ENCODE measurements at places on chromosomes 2 and 18.

GRCh38 chr2:134245340-134245984, 8.4 kb upstream of the MGAT5 start:
- DNase-seq = peak; percentile 44

DNA sequence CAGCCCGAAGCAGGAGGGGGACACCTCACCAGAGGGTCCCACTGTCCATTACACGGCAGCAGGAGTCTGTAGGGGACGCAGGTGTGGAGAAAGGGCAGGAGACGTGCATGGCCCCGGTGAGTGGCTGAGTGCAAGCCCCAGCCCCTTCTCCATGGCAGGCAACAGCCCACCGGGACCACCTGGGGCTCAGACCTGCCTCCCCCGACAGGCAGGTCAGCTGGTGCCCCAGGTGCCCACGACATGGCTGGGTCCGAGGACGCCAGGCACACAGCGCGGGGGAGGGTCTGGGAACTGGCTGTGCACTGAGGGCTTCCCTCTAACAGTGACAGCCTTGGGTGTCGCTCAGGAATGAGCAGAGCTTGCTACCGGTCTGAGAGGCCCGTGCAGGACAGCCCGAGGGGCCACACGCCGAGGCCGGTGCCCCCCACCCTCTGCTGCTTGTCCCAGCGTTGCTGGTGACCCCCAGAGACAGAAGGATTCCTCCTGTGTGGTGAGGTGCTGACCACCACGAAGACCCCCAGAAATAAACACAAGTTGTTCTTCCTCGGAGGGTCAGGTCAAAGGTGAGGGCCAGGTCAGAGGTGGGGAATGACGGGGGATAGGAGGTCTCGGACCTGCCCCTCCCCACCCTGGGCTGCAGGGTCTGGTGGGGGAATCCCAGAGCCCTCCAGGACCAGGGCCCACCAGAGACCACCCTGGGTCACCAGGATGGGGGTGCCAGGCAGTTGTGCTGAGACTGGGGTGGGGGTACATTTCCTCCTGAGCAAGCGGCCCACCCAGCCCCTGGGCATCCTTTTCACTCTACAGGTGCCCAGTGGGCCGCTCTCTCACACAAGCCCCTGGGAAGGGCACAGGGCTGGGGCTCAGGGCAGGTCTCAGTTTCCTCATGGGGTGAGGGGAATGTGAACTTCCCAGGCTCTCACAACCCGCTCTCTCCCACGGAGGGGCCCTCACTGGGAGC, 50.6 kb downstream of the SLC66A2 start:
- DNase-seq = no peak

DNA sequence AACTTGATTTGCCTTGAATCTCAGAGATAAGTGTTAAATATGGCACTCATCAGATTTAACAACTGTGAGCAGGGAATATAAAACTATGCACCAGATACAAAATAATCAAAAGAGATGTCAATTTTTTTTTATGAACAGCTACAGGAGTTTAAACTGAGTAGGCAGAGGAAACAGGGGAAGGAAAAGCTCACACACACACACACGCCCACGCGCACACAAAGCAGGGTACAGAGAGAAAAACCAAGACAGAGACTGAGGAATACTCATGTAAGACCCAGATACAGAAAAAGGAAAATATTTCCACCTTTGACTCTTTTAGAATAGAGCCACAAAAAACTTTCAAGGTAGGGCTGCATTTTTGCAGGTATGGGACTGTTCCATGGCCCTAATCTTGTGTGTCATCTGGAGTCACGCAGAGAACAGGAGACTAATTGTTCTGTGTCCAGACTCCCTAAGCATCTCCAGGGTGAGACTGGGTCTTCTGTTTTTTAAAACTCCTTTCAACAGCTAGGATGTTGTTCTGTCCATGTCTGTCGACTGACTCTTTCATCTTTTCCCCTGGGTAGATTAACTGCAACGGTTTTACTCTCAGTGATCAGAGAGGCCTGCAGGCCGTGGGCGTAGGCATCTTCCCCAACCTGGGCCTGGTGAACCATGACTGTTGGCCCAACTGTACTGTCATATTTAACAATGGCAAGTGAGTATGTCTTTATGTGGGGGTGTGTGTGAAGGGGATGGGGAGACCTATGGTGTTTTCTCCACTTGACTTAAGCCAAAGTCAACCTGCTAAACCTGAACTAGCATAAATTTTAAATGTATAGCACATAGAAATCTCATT, 23.0 kb downstream of the SMYD1 start:
- no peak for DNase-seq

- DNase-seq = no peak
Observed at GRCh38 chr2:84137034-84137433, 322.0 kb downstream of the SUCLG1 start.

GRCh38 chr2:105397953-105398335, 907 bp downstream of the FHL2 start:
- no peak for DNase-seq

DNA sequence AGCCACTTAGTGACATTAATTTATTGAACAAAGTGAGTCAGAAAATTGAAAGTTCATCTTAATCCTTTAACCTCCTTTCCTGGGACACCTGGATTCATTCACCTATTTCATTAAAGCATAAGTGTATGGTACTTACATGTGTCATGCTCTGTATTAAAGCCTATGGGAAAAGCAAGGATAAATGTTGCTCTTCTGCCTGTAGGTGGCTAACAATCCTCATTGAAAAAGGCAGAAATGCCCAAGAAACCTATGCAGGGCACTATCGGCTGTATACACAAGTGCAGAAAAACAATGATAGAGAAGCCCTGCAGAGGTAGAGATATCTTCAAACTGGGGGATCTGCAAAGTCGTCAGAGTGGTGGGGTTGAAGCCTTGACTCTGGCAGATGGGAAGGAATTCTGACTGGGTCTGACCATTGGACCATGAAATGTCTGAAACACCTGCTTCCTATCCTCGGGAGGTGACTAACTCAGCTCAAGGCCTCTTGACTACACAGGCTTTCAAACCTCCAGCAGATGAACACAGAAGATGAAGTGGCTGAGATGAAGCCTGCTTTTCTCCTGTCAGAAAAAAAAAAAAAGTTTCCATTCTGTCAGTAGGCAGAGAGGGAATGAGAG, 83.1 kb downstream of the DCC start:
- no peak for DNase-seq

DNA sequence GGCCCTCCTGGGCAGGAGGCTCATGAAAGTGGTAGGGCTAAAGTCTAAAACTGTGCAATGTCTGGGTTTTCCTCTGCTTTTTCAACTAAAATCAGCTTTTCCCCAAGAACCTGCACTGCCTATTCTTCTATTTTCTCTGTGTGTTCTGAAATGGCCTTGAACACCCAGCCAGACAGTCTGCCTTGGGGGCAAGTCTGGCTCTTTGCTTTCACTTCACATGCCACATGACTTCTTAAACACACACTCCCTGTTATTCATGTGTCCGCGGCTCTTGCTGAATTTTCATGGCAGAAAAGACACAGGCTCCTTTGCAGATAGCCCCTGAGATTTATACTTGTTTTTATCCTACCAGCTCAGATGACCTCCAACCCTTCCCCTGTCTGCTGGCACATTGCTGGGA, 10.6 kb upstream of the RPIA start:
- no peak for DNase-seq

- DNase-seq = no peak
Observed at GRCh38 chr2:219615894-219616293, 11.5 kb upstream of the SLC4A3 start.

GRCh38 chr2:70069049-70069448, 18.2 kb upstream of the PCBP1 start:
- no peak for DNase-seq

- DNase-seq = no peak
Observed at GRCh38 chr2:217806482-217806765, 196.4 kb downstream of the TNS1 start.

DNA sequence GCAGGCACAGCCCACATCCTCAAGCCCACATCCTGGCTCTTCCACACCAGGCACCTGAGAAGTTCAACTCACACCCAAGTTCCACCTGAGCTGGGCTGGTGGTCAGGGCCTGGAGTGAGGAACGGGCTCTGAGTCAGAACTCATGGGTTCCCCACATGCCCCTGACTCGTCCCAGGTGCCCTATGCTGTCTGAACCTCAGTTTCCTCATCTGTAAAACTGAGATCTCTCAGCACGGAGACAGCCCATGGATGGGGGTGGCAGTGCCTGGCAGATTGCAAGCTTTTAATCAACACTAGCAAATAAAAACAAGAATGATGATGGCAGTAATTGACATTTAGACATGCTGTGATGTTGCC, 307.8 kb downstream of the NDUFA10 start:
- no peak for DNase-seq
